ENCODE measurements at places on chromosomes 12 and 14. TPM values are rescaled to one million over a fixed set of nuclear protein-coding genes. Genes with fewer than 3 reads are reported as not detected.

Gene FOXN4
- total RNA-seq: not detected

Gene LRTM2
- total RNA-seq: not detected

Gene TMED10
- total RNA-seq: 173 TPM

Gene NANOG
- not detected for total RNA-seq

Gene ARMH4
- total RNA-seq: not detected

Gene IQSEC3
- total RNA-seq: 2.5 TPM

Gene RNASE12
- total RNA-seq: not detected

GRCh38 chr12:110857528-110857927 is 10.7 kb downstream of the CCDC63 start:
- no peaks in the 10 kb centered on the region for H3K36me3 ChIP-seq
- no peak overlapping the region for H3K27ac ChIP-seq
- peaks cover 10% of the 10 kb centered on the region for H3K27me3 ChIP-seq
- no peak for DNase-seq
- peaks cover 7% of the 10 kb centered on the region for H3K4me1 ChIP-seq

- H3K36me3 ChIP-seq: no peaks in the 10 kb centered on the region
- no peak overlapping the region for H3K4me3 ChIP-seq
- H3K27ac ChIP-seq: no peak overlapping the region
- no peaks in the 10 kb centered on the region for H3K4me1 ChIP-seq
- H3K27me3 ChIP-seq: peaks cover 1% of the 10 kb centered on the region
Observed at GRCh38 chr12:97148941-97149559, 242.0 kb downstream of the NEDD1 start.

DNA sequence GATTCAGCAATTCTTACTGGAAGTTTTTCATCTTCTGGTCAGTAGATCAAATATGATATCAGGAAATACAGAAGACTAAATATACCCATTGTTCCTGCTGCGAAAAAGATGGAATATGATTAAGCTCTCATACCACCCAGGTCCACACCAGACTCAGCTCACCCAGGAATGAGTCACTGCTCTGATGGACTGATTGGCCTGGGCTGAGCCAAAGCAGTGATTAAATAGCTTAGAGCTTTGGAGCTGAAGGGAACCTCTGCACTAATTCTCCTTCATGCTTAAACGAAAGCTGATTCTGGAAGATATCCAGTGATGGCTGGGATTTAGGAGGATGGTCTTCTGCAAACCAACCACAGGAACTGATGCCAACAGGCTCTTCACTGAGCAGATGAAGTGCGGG is 62.0 kb upstream of the SYT1 start:
- H3K4me3 ChIP-seq: no peak overlapping the region
- no peaks in the 10 kb centered on the region for H3K27me3 ChIP-seq
- no peaks in the 10 kb centered on the region for H3K36me3 ChIP-seq
- H3K4me1 ChIP-seq: no peaks in the 10 kb centered on the region

GRCh38 chr14:102049258-102050025 is 37.4 kb downstream of the HSP90AA1 start:
- H3K4me1 ChIP-seq: no peaks in the 10 kb centered on the region
- no peak for DNase-seq
- H3K27ac ChIP-seq: no peak overlapping the region
- peaks cover 37% of the 10 kb centered on the region for H3K36me3 ChIP-seq

- H3K4me3 ChIP-seq: no peak overlapping the region
- H3K27ac ChIP-seq: peak overlapping the region; percentile 69
- no peak for DNase-seq
Observed at GRCh38 chr12:92064422-92064821, 81.2 kb downstream of the BTG1 start.

DNA sequence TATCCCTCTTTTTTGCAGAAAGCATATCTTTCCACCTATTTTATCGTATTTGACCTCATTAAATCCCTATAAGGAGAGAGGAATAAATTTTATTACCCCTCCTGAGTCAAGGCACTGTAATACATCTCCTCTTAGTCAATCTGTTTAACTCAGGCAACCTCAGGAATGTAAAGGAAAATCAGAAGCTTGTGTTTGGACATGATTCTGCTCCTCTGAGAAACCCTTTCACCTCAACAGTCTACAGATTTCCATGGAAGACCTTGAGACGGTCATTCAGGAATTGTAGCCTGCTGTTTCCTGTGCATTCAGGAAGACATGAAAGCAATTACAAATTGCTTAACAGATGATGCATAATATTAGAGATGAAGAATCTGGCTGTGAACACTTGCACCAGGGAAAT is 360.8 kb downstream of the PAWR start:
- H3K36me3 ChIP-seq: no peaks in the 10 kb centered on the region
- no peak for DNase-seq
- H3K27ac ChIP-seq: no peak overlapping the region
- H3K4me3 ChIP-seq: no peak overlapping the region

DNA sequence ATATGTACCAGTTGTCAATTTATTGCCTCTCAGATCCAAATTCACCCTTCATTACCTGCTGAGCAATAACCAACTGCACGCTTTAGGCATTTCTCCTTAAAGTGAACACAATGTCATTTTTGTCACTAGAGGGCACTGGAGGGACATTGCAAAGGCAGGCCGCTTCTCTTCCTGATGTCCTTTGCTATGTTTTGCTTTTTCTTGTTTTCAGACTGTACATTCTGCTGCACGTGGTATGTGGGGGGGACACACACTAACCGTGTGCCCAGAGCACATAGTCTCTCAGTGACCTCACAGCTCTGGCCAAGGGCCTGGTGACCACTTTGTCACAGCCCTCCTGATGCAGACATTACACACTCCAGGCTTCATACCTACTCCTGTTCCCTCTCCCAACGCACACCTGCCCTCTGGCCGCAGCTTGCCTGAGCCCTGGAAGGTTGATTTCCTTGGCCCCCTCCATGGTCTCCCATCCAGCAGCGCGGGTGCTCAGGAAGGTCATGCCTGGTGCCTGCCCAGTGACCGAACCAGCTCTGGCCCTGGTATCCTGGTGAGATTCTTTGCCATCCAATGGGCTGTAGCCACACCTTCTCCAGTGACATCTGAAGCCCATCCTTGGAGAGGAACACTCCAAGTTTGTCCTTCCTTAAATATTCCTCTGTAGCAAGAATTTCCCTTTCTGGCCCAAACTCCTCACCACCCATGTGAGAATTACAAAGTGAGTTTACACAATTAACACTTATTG is 39.9 kb downstream of the MYO1H start:
- no peak overlapping the region for H3K4me3 ChIP-seq
- no peak overlapping the region for H3K27ac ChIP-seq
- peaks cover 25% of the 10 kb centered on the region for H3K27me3 ChIP-seq
- no peaks in the 10 kb centered on the region for H3K36me3 ChIP-seq
- no peak for DNase-seq

GRCh38 chr12:6947615-6948014 is 3.5 kb upstream of the PTPN6 start:
- no peaks in the 10 kb centered on the region for H3K27me3 ChIP-seq
- peak overlapping the region; percentile 93 for H3K27ac ChIP-seq
- peaks cover 40% of the 10 kb centered on the region for H3K36me3 ChIP-seq
- H3K4me1 ChIP-seq: peaks cover 59% of the 10 kb centered on the region
- H3K4me3 ChIP-seq: peak overlapping the region; percentile 85

DNA sequence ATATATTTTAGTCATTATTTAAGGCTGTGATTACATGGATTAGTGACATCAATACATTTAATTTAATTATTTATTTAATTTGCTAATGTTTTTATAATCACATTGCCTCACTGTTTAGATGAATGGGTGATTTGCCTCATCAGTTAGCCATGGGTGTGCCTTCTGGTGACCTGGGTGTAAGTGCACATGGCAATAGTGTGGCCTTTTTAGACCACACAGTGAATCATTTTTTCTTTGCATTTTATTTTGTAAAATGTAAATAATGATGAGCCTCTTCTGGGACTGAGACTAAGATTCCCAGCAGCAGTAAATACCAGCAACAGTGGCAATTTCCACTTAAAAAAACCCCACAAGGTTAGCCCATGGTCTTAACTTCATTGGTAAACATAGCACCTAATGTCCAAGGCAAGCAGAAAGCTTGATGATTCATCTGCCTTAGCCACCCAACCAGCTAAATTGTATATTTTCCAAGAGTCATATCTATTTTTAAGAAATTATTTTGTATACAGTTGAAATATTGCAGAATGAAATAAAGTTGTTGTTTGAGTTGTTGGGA is 235.9 kb upstream of the NOVA1 start:
- H3K27ac ChIP-seq: no peak overlapping the region
- DNase-seq: no peak
- no peaks in the 10 kb centered on the region for H3K27me3 ChIP-seq
- no peaks in the 10 kb centered on the region for H3K36me3 ChIP-seq
- H3K4me1 ChIP-seq: no peaks in the 10 kb centered on the region

- peaks cover 11% of the 10 kb centered on the region for H3K4me1 ChIP-seq
- H3K4me3 ChIP-seq: no peak overlapping the region
- H3K27ac ChIP-seq: no peak overlapping the region
Observed at GRCh38 chr12:51222461-51222860, 4.6 kb upstream of the POU6F1 start.

DNA sequence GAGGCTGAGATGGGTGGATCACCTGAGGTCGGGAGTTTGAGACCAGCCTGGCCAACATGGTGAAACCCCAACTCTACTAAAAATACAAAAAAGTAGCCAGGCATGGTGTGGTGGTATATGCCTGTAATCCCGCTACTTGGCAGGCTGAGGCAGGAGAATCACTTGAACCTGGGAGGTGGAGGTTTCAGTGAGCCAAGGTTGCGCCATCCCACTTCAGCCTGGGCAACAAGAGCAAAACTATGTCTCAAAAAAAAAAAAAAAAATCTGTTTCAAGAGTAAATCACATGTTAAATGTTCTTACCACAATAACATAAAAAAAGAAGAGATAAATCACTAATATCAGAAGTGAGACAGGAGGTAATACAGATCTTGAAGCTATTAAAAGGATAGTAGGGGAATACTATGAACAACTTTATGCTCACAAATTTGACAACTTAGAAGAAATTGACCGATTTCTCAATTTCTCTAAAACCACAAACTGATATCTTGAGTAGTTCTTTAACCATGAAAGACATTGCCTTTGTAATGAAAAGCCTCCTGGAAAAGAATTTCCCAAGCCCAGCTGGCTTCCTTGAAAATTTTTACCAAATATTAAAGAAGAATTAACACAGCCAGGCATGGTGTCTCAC is 37.7 kb downstream of the TAOK3 start:
- no peak overlapping the region for H3K27ac ChIP-seq
- no peak overlapping the region for H3K4me3 ChIP-seq
- H3K4me1 ChIP-seq: peaks cover 39% of the 10 kb centered on the region
- H3K27me3 ChIP-seq: no peaks in the 10 kb centered on the region
- peaks cover 17% of the 10 kb centered on the region for H3K36me3 ChIP-seq
- no peak for DNase-seq

DNA sequence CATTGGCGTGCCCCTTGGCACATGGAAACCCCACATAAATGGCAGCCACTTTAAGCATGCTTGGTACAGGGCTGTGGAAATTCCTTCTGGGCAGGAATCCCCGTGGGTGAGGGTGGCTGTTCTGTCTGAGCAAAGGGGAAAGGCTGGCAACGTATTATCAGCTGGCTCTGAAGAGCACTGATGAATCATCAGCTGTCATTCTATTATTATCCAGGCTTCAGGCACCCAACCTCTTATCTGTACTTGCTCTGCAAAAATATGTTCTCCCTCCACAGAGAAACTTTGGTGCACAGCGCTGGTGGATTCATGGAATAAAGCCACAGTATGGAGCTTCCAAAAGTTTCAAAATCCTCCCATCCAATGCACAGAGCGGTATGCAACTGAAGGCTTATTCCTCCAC is 167.1 kb downstream of the TBX5 start:
- no peak overlapping the region for H3K27ac ChIP-seq
- H3K36me3 ChIP-seq: no peaks in the 10 kb centered on the region
- no peak for DNase-seq
- no peak overlapping the region for H3K4me3 ChIP-seq
- H3K4me1 ChIP-seq: no peaks in the 10 kb centered on the region

DNA sequence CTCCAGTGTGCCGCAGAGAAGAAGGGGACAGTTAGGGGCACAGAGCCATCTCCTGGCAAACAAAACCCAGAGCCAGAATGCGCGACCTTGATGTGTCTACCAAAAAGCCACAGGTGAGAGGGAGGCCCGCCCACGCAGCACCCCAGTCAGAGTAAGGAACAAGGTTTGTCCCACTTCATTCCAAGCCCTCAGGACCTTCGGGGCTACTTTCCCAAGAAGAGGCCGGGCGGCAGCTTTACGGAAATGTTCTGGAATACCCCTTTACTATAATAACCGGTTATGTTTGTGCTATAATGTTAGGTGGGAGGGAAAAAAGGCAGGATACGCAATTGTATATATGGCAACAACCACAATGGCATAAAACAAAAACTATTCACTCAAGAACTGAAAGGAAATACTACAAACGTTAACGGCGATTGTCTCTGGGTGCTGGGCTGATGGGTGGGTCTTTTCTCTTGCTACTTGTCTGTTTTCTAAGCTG is 12.3 kb downstream of the CCDC88C start:
- H3K27me3 ChIP-seq: no peaks in the 10 kb centered on the region
- H3K27ac ChIP-seq: peak overlapping the region; percentile 98
- peak; percentile 89 for DNase-seq
- H3K4me3 ChIP-seq: peak overlapping the region; percentile 59
- peaks cover 87% of the 10 kb centered on the region for H3K4me1 ChIP-seq

GRCh38 chr14:77436042-77436441 is 12.7 kb upstream of the NOXRED1 start:
- H3K36me3 ChIP-seq: peaks cover 19% of the 10 kb centered on the region
- H3K4me3 ChIP-seq: no peak overlapping the region
- no peaks in the 10 kb centered on the region for H3K27me3 ChIP-seq

DNA sequence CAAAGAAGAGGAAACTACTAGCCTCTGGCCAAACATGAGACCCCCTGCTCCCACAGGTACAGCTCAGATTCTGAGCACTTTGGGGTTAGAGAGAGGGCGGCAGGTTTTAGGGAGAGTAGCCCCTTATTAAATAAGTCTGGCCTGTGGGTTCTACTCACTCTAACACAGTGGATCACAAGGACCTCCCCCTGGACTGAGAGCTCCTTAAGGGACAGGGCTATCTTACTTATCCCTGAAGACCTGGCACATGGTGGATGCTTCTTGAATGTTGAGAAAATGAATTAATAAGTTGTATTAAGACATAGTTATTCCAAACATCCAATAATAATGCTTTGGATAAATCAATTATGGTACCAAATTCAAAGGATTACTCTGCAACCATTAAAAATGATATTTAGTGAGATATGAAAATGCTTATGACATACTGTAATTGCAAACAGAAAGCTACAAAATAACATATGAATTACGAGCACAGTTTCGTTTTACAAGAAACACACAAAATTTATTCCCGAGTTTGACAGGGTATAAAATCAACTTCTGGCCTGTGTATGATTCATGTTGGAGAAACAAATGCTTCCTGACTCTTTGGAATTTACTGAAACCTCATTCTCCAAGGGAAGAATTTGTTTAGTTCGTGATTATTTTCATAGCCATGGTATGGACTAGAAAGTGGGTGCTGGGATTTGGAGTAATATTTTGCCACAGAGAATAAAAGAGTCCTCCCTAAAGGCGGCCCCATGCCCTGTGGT is 59.3 kb upstream of the BDKRB2 start:
- no peak for DNase-seq
- H3K27ac ChIP-seq: no peak overlapping the region
- no peaks in the 10 kb centered on the region for H3K36me3 ChIP-seq
- H3K4me1 ChIP-seq: no peaks in the 10 kb centered on the region
- H3K4me3 ChIP-seq: no peak overlapping the region

GRCh38 chr12:121927813-121928212 is 9.4 kb downstream of the CFAP251 start:
- H3K4me3 ChIP-seq: no peak overlapping the region
- no peak overlapping the region for H3K27ac ChIP-seq
- H3K27me3 ChIP-seq: peaks cover 2% of the 10 kb centered on the region
- DNase-seq: no peak
- H3K36me3 ChIP-seq: no peaks in the 10 kb centered on the region

- H3K27ac ChIP-seq: peak overlapping the region; percentile 20
- H3K4me1 ChIP-seq: no peaks in the 10 kb centered on the region
- peaks cover 20% of the 10 kb centered on the region for H3K36me3 ChIP-seq
- no peak for DNase-seq
Observed at GRCh38 chr12:57718641-57719528, 19.7 kb downstream of the AGAP2 start.
